ENCODE measurements at places on chromosomes 11 and 22.

- no peak for DNase-seq
Observed at GRCh38 chr11:63829823-63830489, 9.0 kb upstream of the MARK2 start.

- no peak for DNase-seq
Observed at GRCh38 chr22:23401910-23402274, 178.2 kb downstream of the IGLL1 start.

DNA sequence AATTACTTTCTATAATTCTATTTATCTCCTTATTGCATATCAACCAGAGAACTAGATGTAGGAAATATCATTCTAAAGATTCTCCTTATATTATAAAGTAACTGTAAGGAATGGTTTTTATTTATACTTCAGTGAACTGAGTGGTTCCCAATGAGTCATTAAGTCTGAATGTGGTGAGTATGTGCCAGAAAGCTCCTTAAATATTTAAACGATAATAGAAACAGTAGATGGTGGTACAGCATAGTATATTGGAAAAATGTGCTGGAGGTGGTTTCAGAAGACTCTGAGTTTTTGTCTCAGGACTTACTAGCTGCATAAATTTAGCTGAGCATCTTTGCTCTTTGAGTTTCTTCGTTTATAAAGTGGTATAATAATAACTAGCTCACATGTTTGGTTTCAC is 653.5 kb downstream of the FAM181B start:
- no peak for DNase-seq

DNA sequence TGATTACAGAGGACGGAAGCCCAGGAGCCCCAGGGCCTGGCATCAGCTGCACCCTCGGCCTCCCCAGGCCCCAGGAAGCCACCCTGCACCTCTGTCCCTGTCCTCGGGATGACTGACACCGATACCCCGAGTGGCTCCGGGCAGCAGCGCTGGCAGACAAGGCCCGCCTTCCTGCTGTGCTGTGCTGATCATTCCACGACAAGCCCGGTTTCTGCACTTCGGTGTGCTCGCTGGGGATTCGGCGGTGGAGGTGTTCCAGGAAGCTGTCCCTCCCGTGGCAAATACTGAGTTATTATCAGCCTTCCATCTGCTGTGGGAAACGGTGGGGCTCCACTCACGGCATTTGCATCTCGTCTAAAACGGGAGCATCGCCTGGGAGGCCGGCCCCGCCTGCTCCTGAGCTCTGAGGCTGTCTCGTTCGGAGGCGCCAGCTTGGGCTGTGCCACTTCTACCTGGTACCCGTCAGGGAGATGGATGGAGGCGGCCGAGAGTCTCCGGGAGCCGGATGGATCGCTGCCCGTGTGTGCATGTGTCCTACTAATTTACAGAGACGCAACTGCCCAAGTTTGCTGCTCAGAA is 506.1 kb downstream of the BRD1 start:
- DNase-seq: peak; percentile 69

GRCh38 chr11:61701242-61701886 is 21.2 kb downstream of the DAGLA start:
- peak; percentile 59 for DNase-seq

DNA sequence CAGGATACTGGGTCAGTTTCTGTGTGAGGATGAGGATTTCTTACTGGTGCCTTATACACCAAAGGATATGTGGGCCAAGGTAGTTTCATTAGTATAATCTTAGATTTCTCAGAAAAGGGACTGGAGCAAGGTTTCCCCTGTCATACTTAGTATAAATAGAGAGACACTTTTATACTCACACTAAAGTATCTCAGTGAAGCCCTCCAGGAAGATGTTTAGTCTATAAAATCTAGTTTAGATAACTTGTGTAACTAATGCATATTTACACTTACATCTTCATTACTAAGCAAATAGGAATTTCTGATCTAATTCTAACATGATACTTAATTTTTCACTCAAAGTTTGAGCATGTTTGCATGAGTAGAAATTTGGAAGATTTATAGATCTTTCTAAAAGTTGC is 11.1 kb downstream of the EMSY start:
- no peak for DNase-seq

DNA sequence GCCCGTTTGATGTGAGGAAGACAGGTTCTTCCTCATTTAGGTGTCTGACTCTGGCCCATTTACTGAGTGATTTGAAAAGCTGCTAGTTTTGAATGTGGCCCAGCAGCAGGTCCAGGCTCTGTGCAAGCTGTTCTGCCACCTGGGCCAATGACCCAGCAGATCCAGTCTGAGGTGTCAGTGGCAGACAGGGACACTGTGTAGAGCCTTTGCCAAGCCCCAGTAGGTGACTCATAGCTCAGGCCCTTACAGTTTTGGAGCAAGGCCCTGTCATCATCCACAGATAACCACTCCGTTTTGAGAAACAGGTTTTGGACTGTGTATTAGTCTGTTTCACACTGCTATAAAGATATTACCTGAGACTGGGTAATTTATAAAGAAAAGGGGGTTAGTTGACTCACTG is 23.9 kb downstream of the TSPAN32 start:
- DNase-seq: no peak

- DNase-seq: peak; percentile 86
Observed at GRCh38 chr11:115581871-115582639, 77.8 kb upstream of the CADM1 start.

DNA sequence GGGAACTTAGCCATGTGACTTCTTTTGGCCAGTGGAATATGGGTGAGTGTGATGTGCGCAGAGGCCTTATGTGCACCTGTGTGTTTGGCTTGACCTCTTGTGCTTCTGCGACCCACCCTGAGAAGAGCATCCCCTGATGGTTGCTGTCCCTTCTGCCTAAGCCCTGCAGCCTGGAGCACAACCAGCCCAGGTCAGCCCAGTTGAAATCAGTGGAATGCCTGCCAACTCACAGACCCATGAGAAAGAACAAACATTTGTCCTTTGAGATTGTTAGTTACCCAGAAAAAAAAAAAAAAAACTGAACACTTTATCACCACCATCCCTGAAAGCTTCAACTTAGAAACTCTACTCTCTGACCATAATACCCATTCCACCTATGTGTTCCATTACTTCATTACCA is 38.5 kb downstream of the PAMR1 start:
- no peak for DNase-seq

DNA sequence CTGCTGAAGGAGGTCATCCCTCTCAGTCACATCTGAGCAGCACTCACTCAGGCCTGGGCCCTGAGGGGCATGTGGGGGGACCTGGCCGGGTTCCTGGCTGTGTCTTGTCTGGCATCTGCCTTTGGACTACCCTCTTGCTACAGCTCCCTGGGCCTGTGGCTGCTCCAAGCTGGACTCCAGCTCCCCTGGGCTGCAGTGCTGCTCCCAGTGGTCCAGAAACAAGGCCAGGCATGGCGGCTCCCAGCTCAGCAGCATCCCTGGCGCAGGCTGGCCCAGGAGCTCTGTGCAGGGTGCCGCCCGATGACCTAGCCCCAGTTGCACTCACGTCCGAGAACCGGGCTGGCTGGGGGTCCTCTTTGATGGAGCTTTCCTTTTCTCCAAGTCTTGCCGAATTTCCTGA is 5.3 kb downstream of the CDPF1 start:
- DNase-seq: no peak

DNA sequence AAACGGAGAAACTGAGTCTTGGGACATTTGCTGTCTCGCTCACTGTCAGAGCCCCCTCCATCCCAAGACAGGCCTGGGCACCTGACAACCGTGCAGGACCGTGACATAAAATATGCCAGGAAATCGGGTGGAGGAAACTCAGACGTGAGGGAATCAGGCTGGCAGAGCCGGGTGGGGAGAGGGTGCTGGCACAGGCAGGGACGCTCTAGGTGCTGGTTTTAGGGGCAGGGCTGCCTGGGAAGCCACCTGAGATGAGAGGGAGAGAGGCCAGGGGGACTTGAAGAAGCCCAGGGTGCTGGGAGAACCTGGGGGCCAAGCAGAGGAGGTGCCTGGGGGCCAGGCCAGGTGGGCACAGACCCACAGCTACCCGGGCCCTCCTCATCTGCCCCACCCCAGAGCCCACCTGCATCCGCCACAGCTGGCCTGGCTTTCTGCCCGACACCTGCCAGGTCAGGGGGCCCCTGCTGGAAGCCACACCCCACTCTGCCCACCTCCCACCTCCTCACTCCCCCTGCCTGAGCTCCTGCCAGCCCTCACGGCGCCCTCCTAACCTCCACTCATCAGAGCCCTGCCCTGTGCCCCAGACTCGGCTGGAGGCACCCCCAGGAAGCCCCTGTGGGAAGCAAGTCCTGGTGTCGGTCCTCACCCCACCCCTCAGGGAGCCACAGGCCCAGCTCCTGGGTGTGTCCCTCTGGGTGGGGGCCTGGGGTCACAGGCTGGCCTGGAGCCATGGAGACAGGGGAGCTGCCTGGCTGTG is 27.3 kb upstream of the MUC5AC start:
- no peak for DNase-seq

GRCh38 chr22:27348634-27349033 is 452.9 kb downstream of the MN1 start:
- DNase-seq: no peak
